AG10803 (cell line): ENCODE measurements at places on chromosomes 4 and X.

GRCh38 chr4:105120626-105121025 lies 26.1 kb upstream of the TET2 start:
- no peak for DNase-seq

- DNase-seq, result peak; percentile 84
These were observed 246.9 kb upstream of the GPC4 start for GRCh38 chrX:133661962-133662839.

GRCh38 chr4:165351359-165352130 lies 24.1 kb downstream of the MSMO1 start:
- DNase-seq, result no peak

- no peak for DNase-seq
These were observed 161.7 kb downstream of the RASL11B start for GRCh38 chr4:53023677-53024299.

DNA sequence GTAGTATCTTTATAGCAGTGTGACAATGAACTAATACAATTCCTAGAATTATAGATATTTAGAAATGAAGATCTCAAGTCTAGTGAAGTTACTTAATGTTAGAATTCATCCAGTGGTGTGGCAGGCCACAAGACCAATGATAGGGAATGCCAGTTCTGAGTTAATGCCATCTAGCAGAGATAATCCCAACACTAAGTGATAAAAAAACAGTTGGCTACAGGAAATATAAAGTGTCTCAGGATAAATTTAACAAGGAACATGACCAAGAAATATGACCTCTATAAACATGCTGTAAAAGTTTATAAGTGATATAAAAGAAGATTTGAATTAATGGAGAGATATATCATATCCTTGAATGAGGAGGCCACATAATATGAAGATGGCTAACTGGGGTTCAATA lies 1790.5 kb upstream of the ADGRL3 start:
- DNase-seq, result no peak

DNA sequence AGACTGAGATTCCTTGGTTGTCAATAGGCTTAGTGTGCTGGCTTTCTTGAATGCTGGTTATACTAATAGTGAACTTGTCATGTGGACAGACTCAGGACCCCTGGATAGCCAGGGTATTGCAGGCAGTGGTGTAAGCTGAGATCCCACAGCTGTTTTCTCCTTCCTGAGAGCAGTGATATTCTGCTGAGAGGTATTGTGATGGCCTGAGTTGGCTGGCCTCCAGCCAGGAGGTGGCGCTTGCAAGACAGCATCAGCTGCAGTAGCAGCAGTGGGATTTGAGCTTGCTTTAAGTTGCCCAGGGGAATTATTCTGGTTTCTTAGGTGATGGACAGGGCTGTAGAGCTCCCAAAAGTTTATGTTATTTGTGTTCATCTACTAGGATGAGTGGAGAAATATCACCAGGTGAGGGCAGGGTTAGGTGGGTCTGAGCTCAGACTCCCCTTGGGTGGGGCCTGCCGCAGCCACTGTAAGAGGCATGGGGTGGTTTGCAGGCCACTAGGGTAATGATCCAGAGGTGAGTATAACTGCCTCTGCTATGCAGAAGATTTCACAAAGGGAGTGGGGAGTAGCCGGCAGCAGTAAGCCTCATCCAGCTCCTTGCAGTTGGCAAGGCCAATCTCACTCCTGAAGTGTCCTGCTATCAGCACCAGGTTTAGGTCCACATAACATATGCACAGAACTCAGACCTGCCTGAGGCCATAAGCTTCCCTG lies 66.2 kb downstream of the IL15 start:
- DNase-seq, result no peak
